ENCODE measurements at places on chromosomes 12 and 14.
A peak's percentile ranks its signal among the peaks of the same experiment; 100 is the strongest.

GRCh38 chr12:51827925-51828818 lies 20.3 kb downstream of the FIGNL2 start:
- peak; percentile 15 for DNase-seq

- DNase-seq = peak; percentile 63
Measured at GRCh38 chr12:14896521-14897169, 11.0 kb upstream of the MGP start.

- DNase-seq = peak; percentile 23
Measured at GRCh38 chr12:107449891-107450290, 235.7 kb upstream of the PWP1 start.

GRCh38 chr14:33679461-33680225 lies 271.2 kb downstream of the EGLN3 start:
- DNase-seq = peak; percentile 91

DNA sequence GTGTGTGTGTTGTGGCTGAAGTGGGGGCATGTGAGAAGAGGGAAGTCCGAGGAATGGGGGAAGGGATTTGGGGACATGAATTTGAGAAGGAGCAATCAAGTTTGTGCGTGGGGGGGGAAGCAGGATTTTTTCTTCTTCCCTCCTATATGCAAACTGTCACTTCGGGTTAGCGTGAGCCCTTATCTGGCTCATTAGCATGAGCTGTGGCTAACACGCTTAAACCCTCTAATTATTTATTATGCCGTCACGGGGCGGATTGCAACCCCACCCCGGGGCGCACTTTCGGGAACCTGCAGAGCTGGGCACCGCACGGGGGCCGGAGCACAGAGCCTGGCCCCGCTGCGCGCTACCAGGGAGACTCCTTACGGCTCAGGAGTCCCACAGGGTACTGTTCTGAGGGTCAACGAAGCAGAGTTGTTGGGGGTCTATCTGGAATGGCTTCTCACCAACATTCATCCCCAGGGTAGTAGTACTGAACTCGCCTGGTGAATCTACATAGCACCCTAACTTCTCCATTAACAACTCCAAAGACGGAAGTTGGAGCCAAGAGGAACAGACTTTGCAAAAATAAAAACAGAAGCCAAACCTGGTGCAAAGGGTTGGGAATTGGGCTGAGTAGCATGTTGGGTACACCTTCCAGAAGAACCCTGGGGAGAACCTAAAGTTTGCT lies 6.4 kb upstream of the ASCL1 start:
- DNase-seq = no peak

GRCh38 chr12:114342656-114343055 lies 63.3 kb downstream of the TBX5 start:
- peak; percentile 82 for DNase-seq

DNA sequence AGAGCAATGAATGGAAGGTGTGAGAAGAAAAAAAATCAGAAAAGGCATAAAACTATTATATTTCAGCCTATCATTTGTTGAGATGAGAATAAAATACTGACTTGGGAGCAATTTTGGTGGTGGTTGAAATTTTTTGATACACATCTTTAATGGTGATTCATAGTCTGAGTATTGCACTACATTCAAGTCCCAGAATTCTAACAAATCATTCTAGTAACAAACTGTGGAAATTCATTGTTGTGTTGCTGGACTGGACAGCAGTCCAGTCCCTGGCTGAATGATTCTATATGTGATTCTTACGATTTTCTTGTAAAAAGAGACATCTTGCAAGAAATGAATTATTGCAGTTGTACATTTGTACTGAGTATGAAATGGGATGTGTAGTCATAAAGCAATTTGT lies 268.6 kb downstream of the TRHDE start:
- peak; percentile 65 for DNase-seq

GRCh38 chr14:101134161-101134631 lies 230.7 kb upstream of the RTL1 start:
- DNase-seq = no peak

DNA sequence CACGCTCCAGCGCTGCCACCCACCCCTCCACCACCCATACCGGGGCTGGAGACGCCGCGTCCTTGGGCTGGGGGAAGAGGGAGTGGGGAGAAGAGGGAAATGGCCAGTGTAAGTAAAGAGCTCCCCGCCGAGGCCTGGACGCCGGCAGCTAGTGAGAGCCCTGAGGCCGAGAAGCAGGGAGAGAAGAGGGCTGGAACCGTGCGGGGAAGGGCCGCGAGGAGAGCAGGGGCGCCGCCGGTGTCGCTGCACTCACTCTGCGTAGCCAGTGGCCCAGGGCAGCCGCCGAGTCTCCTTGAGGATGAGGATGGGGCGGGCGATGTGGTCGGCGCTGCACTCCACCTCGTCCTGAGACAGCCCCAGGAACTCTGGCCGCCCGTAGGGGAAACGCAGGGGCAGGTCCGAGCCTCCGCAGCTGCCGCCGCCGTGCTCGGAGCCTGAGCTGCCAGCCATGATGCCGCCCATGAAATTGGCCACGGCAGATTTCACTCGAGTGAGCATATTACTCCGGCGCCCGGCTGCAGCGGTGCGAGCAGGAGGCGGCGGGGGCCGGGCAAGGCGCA lies 631 bp downstream of the PPM1H start:
- DNase-seq = peak; percentile 57

GRCh38 chr12:132560614-132561426 lies 49.6 kb downstream of the LRCOL1 start:
- DNase-seq = peak; percentile 60

DNA sequence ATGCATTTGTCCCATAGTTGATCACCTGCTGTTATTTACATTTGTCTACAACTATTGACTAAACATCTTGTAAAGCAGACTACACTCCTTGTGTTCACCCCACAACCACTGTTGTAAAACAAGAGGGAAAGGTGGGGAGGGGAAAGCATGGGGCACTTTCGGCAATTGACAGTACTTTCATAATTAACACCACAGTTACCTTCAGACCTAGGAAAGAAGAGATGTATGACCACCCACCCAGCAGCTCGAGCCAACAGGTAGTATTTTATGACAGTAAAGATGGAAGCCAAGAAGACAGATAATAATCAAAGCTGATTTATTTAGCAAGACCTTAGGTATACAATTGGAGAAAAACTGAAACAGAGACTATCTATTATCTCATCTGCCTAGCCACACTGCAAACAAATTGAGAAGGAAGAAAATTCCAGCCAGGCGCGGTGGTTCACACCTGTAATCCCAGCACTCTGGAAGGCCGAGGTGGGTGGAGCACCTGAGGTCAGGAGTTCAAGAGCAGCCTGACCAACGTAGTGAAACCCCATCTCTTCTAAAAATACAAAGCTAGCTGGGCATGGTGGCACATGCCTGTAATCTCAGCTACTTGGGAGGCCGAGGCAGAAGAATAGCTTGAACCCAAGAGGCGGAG lies 11.2 kb downstream of the HECTD4 start:
- no peak for DNase-seq

DNA sequence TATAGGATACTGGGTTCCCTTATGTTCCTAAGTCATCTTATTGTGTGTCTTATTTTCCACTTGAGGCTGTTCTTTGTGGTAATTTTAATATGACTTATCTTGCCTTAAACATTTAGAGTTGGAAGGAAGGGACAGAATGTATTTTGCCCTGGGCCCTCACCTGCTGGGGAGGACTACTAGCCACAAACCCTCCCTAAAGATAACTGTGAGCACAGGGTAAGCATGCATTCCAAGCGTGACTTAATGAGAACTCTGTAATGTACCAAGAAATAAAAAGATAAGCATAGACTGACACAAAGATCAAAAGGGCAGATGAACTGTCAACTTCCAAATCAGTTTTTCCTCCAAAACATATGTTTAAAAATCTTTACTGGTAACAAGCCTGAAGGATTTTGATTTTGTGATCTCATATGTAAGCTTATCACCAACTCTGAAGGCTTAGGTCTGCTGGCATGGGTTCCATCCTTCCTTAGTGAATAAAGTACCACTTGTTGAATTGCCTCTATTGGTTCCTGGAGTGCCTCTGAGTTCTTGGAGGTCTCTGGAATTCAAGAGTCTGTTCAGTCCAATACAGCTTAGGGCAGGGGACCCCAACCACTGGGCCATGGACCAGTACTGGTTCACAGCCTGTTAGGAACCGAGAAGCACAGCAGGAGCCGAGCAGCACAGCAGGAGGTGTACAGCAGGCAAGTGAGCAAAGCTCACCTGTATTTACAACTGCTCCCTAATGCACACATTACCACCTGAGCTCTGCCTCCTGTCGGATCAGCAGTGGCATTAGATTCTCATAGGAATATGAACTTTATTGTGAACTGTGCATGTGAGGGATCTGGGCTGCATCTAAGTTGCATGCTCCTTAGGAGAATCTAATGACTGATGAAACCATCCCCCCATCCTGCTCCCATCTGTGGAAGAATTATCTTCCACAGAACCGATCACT lies 29.8 kb upstream of the NFYB start:
- DNase-seq = no peak

GRCh38 chr12:122545855-122546254 lies 18.8 kb downstream of the KNTC1 start:
- no peak for DNase-seq

DNA sequence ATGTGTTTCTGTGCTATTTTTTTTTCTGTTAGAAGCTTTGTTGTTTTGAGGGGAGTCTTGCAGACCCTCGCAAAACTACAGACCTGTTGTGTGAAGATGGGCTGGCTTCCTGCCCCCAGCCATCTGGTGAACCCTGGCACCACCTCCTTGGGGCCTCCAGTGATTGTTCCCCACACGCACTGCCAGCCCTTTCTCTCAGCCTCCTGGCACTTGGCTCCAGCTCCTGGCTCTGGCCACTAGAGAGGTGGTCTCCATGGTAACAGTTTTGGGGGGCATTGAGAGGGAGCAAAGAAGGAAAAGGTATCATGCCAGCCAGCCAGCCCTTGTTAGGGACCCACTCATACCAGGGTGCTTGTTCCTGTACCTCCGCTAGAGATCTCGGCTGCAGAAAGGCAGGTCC lies 176.4 kb upstream of the RPH3A start:
- no peak for DNase-seq

DNA sequence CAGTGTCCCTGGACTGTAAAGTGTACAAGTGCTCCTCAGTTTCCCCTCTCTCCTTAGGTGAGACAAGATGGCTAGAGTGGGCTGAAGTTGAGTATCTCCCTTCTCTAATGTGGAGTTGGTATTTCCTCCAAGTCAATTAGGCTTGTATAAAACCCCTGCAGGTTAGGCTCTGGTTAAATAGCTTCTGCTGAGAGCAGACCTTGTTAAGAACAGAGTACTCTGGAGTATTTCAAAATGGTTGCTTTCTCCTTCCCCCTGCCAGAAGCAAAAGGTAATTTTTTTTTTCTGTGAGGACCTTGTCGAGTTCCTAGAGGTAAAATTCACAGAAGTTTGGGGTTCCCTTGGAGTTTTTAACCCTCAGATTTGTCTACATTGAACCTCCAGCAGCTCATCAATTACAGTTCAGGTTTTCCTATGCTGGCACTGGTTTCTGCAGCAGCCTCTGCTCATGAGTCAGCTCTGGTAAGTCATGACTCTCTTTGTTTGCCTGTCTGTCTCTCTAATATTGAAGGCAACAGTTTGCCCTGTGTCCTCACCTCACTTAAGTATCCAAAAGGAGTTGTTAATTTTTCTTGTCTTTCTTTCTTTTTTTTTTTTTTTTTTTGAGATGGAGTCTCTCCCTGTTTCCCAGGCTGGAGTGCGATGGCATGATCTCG lies 27.8 kb upstream of the GLIPR1 start:
- DNase-seq = peak; percentile 55

GRCh38 chr12:5083955-5084849 lies 40.5 kb downstream of the KCNA5 start:
- DNase-seq = peak; percentile 76

Data from EH (cell line).